ENCODE measurements at places on chromosomes 4 and X.

- no peak for DNase-seq
These were observed 106.6 kb downstream of the SH3RF1 start for GRCh38 chr4:169163947-169164668.

GRCh38 chr4:113677325-113677724, 84.2 kb downstream of the CAMK2D start:
- no peak for DNase-seq

DNA sequence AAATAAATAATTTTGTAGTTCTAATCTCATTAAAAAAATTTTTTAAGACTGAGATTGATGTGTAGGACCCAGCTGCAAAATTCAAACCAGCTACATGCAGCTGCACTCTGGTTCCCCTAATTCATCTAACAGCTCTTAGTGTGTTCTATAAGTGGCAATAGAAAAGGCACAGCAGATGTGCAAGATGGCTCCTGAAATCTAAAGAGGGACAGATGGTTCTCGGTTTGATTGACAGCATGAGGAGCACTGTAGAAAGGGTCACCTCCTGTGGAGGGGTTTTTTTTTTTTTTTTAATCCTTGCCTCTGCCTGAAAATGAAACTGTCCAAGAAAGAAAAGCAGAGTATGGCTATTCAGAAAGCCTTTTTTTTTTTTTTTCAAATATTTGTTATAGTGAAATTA, 16.9 kb upstream of the OCIAD1 start:
- no peak for DNase-seq

- no peak for DNase-seq
These were observed 25.3 kb downstream of the HS6ST2 start for GRCh38 chrX:132933170-132933569.

DNA sequence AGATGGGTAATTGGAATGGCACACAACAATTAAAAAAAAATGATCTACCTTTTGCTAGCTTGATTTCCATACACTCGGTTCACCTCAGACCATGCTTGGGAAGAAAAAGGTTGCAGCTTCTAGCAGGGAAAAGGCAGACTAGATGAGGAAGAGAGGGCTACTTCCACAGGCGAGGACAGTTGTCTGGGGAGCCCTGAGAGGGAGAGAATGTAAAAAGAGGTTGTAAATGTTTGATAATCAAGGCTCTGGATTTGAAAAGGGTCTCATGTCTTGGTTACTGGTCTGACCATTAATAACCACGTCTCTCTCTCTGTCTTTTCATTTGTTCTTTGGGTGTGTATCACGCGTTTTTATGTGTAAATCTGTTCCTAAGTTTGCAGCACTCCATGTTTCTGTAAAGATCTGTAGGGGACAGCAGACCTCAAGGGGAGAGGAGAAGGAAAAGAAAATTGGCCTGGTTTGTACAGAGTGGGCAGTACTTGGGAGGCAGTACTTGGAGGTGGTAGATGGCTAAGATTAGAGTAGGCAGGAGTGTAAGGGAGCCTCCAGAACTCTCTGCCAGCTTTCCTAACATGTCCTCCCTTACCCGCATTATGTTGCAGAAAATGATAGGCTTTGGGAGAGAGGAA, 750 bp downstream of the ARMCX5 start:
- no peak for DNase-seq

GRCh38 chr4:40225497-40225896, 28.7 kb downstream of the RHOH start:
- no peak for DNase-seq

GRCh38 chrX:13123857-13124345, 79.5 kb upstream of the FAM9C start:
- no peak for DNase-seq

DNA sequence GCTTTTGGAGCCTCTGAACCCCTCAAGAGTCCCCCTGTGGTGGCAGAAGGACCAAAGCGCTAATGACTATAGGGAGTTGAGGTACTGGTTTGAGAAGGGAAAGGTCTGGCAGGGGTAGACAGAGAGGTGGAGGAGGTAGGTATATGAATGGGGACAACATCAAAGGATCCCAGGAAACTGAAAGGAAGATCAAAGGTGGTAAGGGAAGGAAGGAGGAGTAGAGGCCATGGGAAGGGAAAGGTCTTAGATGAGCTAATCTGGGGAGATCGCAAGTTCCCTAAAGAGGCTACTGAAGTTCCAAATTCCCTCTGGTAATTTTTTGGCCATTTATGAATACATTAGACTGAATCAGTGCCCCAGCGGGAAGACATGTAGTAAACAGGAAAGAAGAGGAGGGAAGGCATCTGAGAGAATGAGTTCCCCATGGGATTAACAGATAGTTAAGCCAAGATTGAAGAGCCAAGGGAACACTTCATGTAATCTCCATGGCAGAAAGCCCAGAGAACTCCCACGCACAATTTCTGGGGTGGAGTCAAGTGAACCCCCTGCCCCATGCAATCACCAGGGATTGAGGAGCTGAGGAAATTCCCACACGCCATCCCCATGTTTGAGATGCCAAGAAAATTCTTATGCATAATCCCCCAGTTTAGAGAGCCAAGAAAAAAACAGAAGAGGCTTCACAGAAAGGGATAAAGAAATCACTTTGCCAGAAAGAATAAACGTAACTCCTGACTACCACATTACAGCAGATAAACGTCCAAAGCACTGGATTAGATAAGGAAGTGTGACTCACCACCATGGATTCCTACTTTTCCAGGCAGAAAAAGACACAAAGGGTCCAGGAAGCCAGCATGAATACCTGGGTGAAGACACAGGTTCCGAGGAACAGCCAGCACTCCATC, 25.8 kb downstream of the ZNF630 start:
- DNase-seq = no peak

DNA sequence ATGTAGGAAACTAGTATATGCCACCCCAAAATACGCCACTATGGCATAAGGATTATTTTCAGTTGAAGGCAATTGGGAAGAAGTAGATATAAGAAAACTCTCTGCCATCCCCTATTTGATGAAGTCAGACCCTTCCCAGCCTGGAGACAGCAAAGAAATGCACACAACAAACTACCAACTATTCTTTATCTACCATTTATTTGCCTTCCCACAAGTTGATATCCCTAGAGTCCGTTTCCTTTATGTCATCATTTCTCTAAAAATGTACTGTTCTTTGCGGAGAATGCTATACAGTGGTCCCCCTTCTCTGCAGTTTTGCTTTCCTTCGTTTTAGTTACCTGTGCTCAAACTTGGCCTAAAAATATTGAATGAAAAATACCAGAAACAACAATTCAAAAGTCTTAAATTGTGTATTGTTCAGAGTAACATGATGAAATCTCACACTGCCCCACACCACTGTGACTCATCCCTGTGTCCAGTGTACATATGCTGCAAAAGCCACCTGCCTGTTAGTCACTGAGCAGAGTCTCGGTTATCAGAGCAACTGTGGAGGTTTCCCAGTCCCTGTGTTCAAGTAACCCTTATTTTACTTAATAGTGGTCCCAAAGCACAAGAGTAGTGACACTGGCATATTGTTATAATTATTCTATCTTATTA, 152.3 kb downstream of the WDFY3 start:
- DNase-seq = no peak

DNA sequence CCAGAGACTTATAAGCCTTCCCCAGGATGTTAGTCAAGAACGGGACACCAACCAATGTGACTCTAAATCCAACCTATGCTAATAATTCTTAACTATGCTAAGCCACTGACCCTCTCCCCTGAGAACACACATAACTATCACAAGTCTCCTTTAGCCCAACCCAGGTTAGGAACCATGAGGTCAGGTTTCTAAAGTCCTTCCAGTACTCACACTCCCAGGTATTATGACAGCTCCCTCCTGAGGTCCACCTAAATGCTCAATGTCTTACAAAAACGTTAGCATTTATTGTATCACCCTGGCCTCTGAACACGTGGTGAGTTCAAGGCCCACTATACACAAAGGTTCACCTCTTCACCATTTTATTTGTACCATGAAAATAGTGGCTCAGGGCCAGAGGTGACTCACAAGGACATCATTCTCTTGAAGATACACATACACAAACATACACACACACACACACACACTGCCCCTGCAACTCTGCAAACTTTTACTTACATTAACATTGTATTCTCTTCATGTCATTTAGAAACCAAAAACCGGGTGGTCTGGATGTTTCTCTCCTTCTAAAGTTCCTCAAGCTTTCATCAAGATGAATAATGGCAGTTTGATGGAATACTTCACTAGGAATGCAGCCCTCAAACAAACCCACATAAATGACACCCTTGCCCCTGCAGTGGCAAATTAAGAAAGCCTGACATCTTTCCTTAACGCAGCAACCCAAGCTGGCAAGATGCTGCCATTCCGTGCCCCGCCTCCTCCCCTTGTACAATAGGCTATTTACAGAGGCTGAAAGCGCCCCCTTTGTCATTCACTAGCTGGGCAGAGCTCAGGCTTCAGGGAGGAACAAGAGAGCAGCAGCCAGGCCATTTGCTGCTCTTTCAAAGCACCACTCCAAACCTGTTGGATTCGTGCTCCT, 17.7 kb downstream of the ACSL1 start:
- DNase-seq = no peak

- no peak for DNase-seq
These were observed 526.3 kb upstream of the FAM241A start for GRCh38 chr4:111618908-111619307.

- DNase-seq = no peak
These were observed 179.0 kb downstream of the NHS start for GRCh38 chrX:17553961-17554482.

DNA sequence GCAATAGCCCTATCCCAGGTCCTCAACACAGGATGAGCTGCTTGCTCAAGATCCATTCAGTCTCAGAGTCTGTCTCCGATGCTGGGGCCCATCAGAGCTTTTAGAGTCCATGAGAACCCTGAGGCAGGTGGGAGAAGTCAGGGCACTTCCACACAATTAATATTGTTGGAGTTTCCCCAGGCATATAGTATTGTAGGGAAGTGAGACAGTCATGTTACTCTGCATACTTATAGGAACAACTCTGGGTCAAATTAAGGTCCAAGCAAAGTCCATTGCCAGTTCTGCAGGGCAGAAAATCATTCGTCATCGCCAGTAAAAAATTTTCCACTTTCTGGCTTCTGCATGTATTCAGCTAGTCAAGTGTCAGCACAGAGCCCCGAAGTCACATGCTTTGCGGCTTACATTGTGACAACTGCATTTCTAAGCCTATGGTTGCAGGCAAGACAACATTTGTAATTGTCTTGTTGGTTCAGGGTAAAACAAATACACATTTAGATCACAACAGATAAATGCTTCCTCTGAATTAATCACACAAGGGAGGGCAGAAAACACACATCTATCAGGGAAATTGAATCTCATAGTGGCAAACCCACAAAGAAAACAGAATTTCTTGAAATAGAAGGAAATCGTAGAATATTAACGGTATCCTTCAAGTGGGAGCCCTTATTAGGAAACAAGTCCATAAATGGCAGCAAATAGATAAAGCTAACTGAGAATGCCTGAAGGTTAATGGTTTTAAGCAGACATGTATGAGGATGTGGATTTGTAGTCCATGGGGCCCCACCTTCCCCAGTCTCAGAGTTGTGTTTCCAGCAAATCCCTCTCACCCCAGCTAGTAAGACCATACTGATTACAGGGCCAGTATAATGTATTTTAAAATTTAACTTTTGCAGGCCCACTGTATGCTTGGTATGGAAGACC, 412.1 kb upstream of the RASGEF1B start:
- DNase-seq = no peak

DNA sequence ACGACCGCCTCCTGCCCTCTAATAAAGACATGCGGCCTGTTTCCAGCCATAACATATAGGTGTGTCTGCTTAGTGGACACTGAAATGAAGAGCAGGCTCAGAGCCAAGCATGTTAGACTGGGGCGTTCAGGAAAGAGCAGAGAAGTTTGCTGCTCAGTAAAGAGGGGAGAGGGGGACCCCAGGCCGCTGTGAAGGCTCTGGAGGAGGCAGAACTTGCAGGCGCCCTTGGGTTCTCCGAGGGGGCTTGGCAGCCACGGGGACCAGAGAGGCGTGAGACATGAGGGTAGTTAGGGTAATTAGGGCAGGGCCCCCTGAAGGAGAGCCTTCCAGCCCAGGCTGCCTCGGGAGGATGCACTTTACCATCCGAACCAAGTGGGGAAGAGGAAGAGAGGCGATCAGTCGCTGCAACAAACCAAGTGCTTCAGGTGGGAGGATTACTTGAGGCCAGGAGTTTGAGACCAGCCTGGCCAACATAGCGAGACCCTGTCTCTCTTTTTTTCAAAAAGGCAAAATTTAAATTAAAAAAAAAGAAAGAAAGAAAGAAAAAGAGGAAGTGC, 46.6 kb upstream of the CDKN2AIP start:
- DNase-seq = no peak

DNA sequence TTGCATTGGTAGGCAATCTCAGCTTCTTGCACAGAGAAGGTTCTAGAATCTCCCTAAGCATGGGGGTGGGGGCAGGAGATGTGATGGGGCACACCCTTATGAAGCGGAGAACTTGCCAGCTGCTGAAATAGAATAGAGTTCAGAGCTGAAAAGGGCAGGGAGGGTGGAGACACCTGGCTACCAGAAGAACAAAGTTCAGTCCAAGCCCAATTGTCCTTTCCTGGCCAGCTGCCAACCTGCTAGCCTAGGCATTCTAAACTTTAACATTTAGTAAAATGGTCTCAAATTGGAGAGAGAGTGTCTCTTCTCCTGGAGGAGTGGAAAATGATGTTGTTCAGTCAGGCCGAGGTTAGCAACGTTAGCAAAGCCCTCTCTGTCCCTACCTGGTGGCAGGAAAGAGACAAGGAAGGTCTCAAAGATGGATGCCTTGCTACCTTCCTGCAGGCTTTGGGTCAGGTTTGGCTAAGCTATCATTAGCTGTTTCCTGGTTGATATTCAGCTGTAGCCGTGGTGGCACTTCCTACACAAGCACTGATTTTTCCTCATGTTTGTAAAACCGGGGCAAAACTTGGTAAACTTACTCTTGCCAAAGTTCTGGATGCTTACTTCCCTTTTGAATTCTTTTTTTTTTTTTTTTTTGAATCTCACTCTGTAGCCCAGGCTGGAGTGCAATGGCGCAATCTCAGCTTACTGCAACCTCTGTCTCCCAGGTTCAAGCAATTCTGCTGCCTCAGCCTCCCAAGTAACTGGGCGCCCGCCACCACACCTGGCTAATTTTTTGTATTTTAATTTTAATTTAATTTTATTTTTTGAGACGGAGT, 34.7 kb upstream of the NYX start:
- DNase-seq = no peak

DNA sequence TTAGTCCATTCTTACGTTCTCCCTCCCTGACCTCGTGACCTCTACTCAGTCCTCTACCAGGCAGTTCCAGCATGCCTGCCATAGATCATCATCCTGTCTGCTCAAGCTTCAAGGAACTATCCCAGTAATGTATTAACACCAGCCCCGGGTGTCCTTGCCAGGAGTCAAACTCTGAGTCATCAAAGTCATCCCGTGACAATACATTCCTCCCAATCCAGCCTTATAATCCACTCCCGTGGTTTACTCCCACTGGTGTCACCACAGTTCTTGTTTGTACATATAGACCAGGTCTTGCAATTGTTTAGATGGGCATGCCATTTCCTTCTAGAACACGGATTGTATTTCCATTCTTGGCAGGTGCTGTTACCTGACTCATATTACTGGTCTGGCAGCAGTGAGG, 68.7 kb upstream of the TAB3 start:
- DNase-seq = no peak

- no peak for DNase-seq
These were observed 2.2 kb downstream of the PWWP3B start for GRCh38 chrX:106170318-106170717.

GRCh38 chrX:94743478-94743877, 1069.5 kb downstream of the FAM133A start:
- DNase-seq = no peak

GRCh38 chrX:129823115-129823514, 20.6 kb downstream of the ZDHHC9 start:
- DNase-seq = peak; percentile 10

All from activated CD8-positive, alpha-beta memory T cell treated with anti-CD3 and anti-CD28 coated beads for 1 hour (primary cell).